ENCODE measurements at places on chromosomes 11 and 22.

DNA sequence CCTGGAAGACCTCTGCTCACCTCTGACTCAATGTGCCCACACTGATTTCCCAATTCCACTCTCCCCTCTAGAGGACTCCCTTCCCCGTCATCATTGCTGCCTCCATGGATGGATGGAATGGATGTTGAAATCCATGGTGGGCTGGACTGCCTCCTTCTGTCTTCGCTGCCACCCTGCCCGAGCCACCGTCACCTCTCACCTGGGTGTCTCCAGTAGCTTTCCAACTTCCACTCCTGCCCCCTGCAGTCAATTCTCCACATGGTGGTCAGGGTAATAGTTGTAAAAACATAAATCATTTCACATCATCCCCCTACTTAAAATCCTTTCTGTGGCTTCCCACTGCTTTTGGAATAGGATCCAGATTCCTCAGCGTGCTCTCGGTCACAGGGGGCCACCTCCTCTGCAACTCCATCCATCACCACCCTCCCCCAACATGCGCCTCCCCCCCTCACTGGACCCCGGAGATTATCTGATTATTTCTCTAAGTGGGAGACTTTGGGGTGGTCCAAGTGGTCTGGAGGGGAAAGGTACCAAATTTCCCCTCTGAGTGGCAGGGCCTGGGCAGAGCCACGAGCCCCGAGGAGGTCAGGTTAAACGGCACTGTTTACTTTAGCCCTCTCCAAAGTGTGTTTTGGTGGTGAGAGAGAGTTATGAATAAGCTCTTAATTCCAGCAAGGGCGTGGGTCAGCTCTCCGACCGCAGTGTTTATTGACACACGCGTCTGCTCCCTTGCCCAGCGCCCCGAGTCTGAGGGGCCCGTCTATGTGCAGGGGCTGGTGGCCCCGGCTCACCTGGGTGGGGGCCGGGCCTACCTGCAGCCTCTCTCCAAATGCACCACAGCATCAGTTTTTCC, 313.7 kb downstream of the MN1 start:
- DNase-seq: no peak

DNA sequence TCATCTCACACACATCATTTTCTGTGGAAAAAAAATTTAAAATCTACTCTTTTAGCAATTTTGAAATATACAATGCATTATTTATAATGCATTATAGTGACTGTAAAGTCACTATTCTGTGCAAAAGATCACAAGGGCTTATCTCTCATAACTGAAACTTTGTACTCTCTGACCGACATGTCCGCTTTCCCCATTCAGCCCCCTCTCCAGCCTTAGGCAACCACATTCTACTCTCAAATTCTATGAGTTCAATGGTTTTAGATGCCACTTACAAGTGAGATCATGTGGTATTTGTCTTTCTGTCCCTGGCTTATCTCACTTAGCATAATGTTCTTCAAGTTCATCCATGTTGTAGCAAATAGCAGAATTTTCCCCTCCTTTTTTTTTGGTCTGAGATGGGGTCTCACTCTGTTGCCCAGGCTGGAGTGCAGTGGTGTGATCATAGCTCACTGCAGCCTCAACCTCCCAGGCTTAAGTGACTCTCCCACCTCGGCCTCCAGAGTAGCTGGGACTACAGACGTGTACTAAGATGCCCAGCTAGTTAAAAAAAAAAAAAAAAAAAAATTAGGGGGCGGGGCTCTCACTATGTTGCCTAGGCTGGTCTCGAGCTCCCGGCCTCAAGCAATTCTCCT, 44.5 kb downstream of the SYN3 start:
- DNase-seq: no peak

GRCh38 chr11:86559311-86559945, 113.0 kb downstream of the ME3 start:
- DNase-seq: no peak

GRCh38 chr11:69301081-69301454, 7.1 kb downstream of the MYEOV start:
- no peak for DNase-seq

- no peak for DNase-seq
Measured at GRCh38 chr11:47278769-47279168, 8.8 kb downstream of the MADD start.

- DNase-seq: peak; percentile 45
Measured at GRCh38 chr22:38981992-38982927, at the start of gene APOBEC3B. Gene APOBEC3B (plus strand): TSS chr22:38982347. CDS start chr22:38982454, 107 bp downstream.

DNA sequence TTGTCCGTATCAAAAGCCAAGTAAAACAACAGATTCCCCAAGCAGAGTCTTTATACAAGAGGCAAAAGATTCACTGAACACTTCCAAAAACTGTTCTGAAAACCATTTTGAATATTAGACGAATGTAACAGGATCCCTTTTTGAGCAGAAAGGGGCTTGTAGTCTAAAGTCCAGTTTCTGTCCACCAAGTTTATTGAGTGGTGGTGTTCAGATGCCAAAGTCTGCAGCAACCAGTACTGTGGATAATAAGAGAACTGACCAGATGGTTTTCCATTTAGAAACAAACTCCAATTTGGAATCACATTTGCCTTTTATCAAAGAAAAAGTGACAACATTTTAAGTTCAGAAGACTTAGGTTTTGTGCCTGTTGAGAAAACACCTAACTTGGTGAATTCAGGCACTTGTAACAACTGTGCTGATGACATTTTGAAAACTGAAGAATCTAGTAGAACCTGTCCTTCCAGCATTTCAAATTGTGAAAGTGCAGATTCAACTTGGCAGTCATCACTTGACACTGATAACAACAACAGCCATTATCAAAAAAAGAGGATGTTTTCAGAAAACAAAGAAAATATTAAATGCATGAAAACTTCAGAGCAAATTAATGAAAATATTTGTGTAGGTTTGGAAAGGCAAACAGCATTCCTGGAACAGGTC, 217.1 kb downstream of the CSNK2A3 start:
- DNase-seq: no peak

DNA sequence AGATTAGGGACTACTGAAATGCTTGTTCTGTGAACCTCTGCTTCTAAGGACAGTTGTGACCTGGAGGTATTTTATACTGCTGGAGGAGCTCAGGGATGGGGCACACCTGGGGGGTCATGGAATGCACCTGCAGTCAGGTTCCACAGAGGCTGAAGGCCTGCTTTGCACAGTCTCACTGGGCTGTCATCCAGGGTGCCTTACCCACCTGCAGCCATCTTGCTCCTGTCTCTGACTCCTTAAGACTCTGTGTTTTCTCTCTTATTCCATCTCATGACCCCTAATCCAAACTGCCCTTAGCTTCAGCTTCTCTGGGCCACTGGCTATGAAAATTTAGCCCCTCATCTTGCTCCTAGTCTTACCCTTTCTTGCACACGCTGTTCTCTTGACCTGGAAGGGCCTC, 127.0 kb upstream of the SNX19 start:
- DNase-seq: no peak

- DNase-seq: no peak
Measured at GRCh38 chr11:74070723-74071492, 62.0 kb upstream of the UCP3 start.

DNA sequence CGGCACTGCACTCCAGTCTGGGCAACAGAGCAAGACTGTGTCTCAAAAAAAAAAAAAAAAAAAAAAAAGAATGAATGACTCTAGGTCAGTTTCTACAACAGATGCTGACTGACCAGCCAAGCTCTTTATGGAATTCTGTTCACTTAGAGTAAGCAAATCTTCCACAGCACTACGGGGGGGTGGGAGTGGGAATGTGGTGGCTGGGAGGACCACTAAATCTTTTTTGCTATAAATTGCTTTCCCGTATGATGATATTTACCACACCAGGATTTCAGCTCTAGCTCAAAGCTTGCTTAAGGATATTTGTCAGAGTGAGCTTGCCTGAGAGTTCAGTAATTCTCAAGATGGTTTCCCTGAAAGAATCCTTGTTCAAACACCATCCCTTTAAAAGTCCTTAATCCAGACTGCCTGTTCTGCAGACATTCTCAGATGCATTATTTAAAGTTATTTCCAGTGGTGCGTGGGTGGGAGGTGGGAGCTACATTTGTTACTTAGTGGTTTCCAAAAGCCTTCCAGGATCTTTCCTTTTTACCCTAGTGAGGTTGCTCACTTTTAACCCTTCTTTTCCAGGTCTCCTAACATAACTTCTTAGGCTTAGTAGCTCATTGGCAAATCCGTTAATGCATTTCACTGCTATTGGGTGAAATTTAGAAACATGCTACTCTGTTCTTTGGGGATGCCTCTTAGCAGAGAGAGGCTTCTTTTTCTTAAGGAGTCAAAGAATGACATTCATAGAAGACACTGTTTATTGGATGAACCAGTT, 65.9 kb downstream of the UBASH3B start:
- no peak for DNase-seq

DNA sequence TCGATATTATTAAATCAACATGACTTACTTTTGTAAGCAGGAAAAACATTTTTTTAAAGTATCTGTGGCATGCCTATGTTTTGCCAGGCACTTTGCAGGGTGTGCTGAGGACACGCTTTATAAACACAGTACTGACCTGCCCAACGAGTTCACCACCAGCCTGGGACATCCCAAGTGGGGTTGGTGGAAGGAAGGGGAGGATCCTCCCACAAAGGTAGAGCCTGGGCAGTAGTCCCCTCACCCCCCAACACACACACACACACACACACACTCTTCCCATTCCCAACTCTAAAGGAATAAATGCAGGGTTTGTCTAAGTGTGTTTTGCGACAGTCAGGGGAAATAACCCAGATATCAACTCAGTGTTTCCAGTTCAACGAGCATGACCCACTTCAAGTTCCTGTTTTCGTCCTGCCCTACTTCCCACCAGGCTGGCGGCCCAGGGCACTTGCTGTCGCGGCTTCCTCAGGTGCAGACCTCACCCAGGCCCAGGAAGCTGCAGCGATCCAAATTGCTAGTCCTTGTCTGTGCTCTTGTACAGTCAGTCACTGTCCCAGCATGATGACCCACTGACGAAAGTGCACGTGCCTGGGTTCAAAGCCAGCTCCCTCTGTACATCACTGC, 3.1 kb downstream of the CERK start:
- peak; percentile 47 for DNase-seq

- DNase-seq: no peak
Measured at GRCh38 chr11:127345819-127346459, 345.4 kb upstream of the KIRREL3 start.

GRCh38 chr11:117095284-117096161, 2.7 kb downstream of the SIK3 start:
- DNase-seq: no peak

DNA sequence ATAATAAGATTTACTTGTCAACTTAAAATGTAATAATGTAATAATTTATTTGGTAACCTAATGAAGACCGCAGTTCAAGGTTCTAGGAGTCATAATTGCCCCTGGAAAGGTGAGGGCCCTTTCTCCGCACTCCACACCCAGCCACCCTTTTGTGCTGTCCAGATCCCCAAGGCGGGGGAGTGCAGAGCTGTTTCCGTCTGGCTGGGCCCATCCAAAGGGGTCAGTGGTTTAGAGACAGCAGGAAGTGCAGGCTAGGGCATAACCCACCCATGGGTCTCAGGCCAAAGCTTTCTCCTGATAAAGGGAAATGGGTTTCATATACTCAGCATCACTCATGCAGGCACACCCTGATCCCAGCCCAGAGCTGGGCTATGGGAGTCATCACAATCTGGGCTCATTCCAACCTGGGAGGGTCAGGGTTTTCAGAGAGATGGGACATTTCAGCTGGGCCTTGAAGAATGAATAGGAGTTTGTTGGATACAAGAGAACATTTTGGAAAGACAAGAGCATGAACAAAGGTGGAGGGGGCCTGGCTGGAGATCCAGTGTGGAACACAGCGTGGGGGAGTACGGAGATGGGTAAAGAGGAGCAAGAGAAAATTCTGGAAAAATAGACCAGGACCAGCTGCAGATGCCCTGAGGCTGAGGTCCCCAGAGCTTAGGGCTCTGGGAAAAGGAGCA, 432.2 kb downstream of the TBC1D22A start:
- DNase-seq: no peak

- no peak for DNase-seq
Measured at GRCh38 chr11:76649011-76649410, 21.5 kb downstream of the LRRC32 start.

- no peak for DNase-seq
Measured at GRCh38 chr11:93464927-93465540, 78.2 kb downstream of the SMCO4 start.

GRCh38 chr22:50444663-50445062, 30.2 kb downstream of the SBF1 start:
- DNase-seq: no peak

- no peak for DNase-seq
Measured at GRCh38 chr11:35413598-35413997, 5.8 kb downstream of the SLC1A2 start.

DNA sequence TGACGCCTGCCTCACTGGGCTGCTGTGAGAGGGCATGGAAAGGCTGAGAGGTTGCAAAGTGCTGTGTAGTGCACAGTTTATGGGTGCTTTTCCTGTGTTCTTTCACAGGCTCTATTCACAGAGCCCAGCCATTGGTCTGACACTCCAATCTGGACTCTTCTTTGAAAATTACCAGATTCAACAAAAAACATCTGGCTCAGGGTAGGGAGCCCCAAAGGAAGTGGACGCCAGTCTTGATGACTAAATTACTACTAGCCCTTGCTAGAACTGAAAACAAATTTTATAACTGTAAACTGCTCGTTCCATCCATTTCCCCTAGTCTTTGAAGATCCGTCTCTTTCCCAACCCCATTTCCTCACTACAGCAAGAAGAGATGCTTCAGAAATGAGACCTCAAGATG, 178.6 kb downstream of the TENM4 start:
- no peak for DNase-seq

GRCh38 chr22:38017272-38017920, 33.0 kb upstream of the SOX10 start:
- no peak for DNase-seq

DNA sequence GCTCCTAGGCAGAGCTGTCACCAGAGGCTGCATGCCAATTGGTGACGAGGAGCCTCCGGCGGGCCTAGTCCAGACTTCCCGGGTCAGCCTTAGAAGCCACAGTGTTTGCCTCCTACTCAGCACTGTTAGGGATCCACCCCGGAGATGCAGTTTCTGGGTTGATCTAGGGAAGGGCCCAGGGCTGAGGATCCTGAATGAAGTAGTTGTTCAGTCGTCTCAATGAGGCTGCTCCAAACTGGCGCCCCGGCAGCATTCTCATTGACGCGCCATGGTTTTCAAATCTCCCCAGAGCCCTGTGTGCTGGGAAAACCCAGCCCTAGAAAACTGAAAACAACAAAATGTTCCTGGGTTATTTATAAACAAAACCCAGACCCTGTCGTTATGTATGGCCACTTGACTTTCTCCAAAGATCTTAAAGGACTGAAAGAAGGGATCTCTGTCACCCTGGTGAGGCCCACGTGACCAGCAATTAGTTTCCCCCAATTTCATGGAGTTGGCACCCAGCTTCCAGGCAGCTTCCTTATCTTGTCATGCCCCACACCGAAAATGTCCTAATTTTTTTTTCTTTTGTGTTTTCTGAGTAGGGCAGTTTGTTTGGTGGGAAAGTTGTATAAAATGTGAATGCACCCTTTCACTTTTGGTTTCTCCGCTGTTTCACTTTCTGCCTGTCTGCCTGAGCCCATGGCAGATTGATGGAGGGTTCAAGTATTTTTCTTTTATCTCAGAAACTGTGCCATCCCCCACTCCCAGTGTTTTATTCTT, 2.0 kb upstream of the EHD1 start:
- no peak for DNase-seq

- DNase-seq: no peak
Measured at GRCh38 chr22:31377612-31378011, 21.8 kb upstream of the DRG1 start.

Data from activated CD8-positive, alpha-beta memory T cell treated with anti-CD3 and anti-CD28 coated beads for 1 hour (primary cell).